ENCODE measurements at places on chromosomes 16 and 17.
A peak's percentile ranks its signal among the peaks of the same experiment; 100 is the strongest.

DNA sequence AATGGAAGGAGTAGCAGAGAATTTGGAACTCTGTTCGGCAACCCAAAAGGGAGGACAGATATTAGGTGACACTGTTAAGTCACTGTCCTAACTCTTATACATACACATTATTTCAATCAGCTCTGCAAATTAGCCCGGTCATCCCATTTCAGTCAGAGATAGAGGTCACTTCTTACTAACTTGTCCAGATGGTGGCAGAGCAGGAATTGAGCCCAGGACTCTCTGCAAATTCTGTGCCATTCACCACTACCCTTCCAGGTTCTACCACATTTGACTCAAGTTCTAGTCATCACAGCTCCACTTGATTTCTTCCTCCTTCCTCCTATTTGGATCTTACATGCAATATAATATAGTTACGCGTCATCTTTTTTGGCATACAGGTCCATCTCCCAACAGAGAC is 35.9 kb upstream of the NUDT7 start:
- H3K4me1 ChIP-seq: no peaks in the 10 kb centered on the region
- H3K4me3 ChIP-seq: no peak overlapping the region
- H3K27ac ChIP-seq: no peak overlapping the region
- peaks cover 6% of the 10 kb centered on the region for H3K27me3 ChIP-seq
- no peak for DNase-seq

- no peak for DNase-seq
- H3K4me3 ChIP-seq: no peak overlapping the region
- no peaks in the 10 kb centered on the region for H3K36me3 ChIP-seq
- H3K4me1 ChIP-seq: no peaks in the 10 kb centered on the region
Observed at GRCh38 chr16:7161891-7162290, 170.8 kb upstream of the RBFOX1 start.

- H3K4me1 ChIP-seq: peaks cover 10% of the 10 kb centered on the region
- H3K36me3 ChIP-seq: peaks cover 1% of the 10 kb centered on the region
- no peak overlapping the region for H3K4me3 ChIP-seq
- H3K27me3 ChIP-seq: no peaks in the 10 kb centered on the region
Observed at GRCh38 chr16:3454631-3455147, 11.2 kb downstream of the NAA60 start.

DNA sequence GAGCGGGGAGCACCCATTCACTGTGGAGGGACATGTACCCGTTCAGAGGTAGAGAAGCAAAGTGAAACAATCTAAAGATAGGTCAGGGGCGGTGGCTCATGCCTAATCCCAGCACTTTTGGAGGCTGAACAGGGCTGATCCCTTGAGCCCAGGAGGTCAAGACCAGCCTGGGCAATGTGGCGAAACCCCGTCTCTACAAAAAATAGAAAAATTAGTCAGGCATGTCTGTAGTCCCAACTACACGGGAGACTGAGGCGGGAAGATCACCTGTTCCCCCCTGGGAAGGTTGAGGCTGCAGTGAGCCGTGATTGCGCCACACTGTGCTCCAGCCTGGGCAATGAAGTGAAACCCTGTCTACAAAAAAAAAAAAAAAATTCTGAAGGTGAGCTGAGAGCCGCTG is 21.7 kb downstream of the MYL4 start:
- DNase-seq: no peak
- H3K36me3 ChIP-seq: no peaks in the 10 kb centered on the region
- no peak overlapping the region for H3K27ac ChIP-seq
- no peak overlapping the region for H3K4me3 ChIP-seq

GRCh38 chr17:7651665-7652387 is 1.1 kb downstream of the ATP1B2 start:
- no peak for DNase-seq
- no peak overlapping the region for H3K27ac ChIP-seq
- H3K4me3 ChIP-seq: peak overlapping the region; percentile 72
- peaks cover 64% of the 10 kb centered on the region for H3K27me3 ChIP-seq
- no peaks in the 10 kb centered on the region for H3K36me3 ChIP-seq

DNA sequence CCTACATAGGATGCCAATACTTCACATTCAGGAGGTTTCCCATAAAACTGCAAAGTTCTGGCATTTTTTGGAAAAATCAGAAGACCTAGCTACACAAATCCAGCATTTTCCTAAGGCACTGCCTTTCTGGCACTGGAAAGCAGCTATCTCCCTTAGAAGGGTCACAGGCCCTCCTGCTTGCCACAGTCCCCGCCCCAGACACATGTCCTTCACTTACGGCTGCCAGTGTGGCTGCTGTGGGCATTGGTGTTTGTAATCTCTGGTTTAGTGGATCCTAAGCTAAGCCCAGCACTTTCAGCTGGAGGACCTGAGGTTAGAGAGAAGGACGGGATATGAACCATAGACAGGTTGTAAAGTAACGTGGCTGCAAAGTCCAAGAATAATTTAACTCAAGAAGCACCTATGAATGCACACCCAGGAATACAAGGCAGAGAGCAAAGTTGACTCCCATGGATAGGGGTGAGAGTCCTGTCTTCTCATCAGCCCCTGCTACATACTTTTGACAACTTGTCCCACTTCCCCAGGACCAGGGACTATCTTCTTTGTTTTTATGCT is 100.0 kb downstream of the XYLT1 start:
- H3K36me3 ChIP-seq: no peaks in the 10 kb centered on the region
- peaks cover 14% of the 10 kb centered on the region for H3K4me1 ChIP-seq
- no peak for DNase-seq
- H3K4me3 ChIP-seq: no peak overlapping the region
- no peak overlapping the region for H3K27ac ChIP-seq

DNA sequence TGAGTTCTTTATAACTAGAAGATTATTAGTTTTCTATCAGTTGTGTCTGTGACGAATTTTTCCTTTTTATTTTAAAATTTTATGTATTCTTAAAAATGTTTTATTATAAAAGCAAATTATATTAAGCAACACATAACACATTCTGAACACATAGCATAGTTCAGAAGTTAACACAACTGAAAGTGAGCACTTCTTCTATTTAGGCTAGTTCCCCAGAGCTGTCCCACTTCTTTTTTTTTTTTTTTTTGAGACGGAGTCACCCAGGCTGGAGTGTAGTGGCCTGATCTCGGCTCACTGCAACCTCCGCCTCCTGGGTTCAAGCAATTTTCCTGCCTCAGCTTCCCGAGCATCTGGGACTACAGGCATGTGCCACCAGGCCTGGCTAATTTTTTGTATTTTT is 37.7 kb upstream of the ALDH3A2 start:
- no peak overlapping the region for H3K27ac ChIP-seq
- peaks cover 3% of the 10 kb centered on the region for H3K4me1 ChIP-seq
- DNase-seq: no peak
- H3K4me3 ChIP-seq: no peak overlapping the region
- H3K27me3 ChIP-seq: no peaks in the 10 kb centered on the region
- H3K36me3 ChIP-seq: no peaks in the 10 kb centered on the region

DNA sequence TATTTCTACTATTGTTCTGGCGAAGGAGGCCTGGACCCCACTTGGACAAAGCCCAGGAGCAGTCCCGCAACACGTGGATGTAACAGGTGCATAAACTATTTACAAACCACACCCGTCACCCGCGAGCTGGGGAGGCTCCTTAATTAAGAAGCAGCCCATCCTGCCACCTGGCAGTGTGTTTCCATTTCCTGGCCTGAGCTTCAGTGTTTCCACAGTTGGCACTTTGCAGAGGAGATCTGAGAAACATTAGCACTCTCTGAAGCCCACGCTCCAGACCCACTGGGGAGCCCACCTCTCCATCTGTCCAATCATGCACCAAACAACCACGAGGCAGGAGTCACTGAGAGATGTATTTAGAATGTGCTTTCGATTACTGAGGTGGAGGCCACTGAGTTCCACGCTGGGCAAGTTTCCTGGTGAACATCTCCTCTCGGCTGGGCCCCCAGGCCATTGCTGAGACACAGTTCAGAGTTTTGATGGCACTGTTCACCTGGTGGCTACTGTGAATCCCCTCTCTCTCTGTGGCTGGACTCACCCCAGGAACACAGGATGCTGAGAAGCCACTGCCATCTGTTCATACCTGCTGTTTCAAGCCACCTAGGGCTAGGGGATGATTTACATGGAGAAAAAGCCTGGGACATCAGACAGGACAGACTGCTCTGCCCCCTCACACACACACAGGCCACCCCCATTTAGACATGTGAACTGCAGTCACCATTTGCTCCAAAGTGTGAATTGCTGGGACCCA is 129.1 kb downstream of the AIPL1 start:
- H3K27me3 ChIP-seq: peaks cover 28% of the 10 kb centered on the region
- H3K4me3 ChIP-seq: no peak overlapping the region
- no peak for DNase-seq
- no peaks in the 10 kb centered on the region for H3K4me1 ChIP-seq

GRCh38 chr17:78365561-78366108 is 5.8 kb upstream of the SOCS3 start:
- peak overlapping the region; percentile 97 for H3K27ac ChIP-seq
- no peaks in the 10 kb centered on the region for H3K36me3 ChIP-seq
- DNase-seq: no peak
- peaks cover 28% of the 10 kb centered on the region for H3K4me1 ChIP-seq

DNA sequence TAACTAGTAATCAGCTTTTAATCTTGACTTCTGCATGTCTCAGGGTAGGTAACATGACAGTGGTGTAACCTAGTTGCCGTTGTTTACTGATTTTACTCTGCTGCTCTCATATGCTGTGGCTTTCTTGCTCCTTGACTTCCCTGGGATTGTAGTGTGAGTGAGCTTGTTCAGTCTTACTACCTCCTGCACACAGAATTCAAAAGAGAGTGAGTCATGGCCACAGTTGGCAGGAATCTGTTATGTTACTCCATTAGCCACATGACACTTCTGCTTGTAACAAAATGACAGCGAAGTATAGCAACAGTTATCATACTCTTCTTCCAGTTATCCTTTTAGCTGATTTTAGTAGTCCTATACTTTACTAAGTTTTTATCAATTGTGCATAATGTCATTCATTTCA is 18.8 kb downstream of the TNRC6A start:
- peaks cover 14% of the 10 kb centered on the region for H3K4me1 ChIP-seq
- no peak for DNase-seq
- no peaks in the 10 kb centered on the region for H3K27me3 ChIP-seq
- H3K36me3 ChIP-seq: peaks cover 5% of the 10 kb centered on the region
- no peak overlapping the region for H3K27ac ChIP-seq

DNA sequence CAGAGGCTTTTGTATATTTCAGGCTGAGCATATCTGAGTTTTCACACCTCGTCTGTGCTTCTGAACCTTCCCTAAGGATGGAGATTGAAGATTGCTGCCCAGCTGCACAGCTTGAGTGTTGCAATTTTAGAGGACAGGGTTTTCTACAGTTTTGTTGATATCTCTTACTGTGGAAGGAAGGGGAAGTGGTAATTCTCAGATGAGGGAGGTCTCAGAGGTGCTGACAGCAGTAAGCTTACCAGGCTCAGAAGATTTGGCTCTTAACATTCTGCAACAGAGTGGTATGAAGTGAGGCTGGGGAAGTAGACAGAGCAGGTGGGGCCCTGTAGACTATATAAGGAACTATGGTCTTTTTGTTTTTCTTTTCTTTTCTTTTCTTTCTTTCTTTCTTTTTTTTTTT is 45.8 kb upstream of the ARHGAP17 start:
- no peak overlapping the region for H3K27ac ChIP-seq
- no peak for DNase-seq
- no peaks in the 10 kb centered on the region for H3K27me3 ChIP-seq
- H3K4me3 ChIP-seq: no peak overlapping the region
- no peaks in the 10 kb centered on the region for H3K4me1 ChIP-seq
- no peaks in the 10 kb centered on the region for H3K36me3 ChIP-seq

- DNase-seq: no peak
- no peak overlapping the region for H3K27ac ChIP-seq
- peaks cover 2% of the 10 kb centered on the region for H3K36me3 ChIP-seq
- peaks cover 12% of the 10 kb centered on the region for H3K4me1 ChIP-seq
Observed at GRCh38 chr17:81084680-81085419, 49.9 kb downstream of the BAIAP2 start.

- H3K27ac ChIP-seq: no peak overlapping the region
- H3K27me3 ChIP-seq: peaks cover 16% of the 10 kb centered on the region
- no peaks in the 10 kb centered on the region for H3K36me3 ChIP-seq
- DNase-seq: no peak
- H3K4me3 ChIP-seq: no peak overlapping the region
Observed at GRCh38 chr16:85312642-85313525, 200.6 kb upstream of the CIBAR2 start.

GRCh38 chr16:86663685-86664521 is 85.6 kb downstream of the FOXL1 start:
- DNase-seq: no peak
- H3K36me3 ChIP-seq: no peaks in the 10 kb centered on the region
- H3K27me3 ChIP-seq: peaks cover 46% of the 10 kb centered on the region
- H3K27ac ChIP-seq: no peak overlapping the region
- H3K4me3 ChIP-seq: no peak overlapping the region

- H3K27me3 ChIP-seq: peaks cover 22% of the 10 kb centered on the region
- H3K36me3 ChIP-seq: no peaks in the 10 kb centered on the region
- peak overlapping the region; percentile 23 for H3K27ac ChIP-seq
- peaks cover 18% of the 10 kb centered on the region for H3K4me1 ChIP-seq
Observed at GRCh38 chr17:42428141-42428944, 5.3 kb upstream of the CAVIN1 start.

- no peak overlapping the region for H3K4me3 ChIP-seq
- peaks cover 5% of the 10 kb centered on the region for H3K36me3 ChIP-seq
- no peak overlapping the region for H3K27ac ChIP-seq
- peaks cover 22% of the 10 kb centered on the region for H3K27me3 ChIP-seq
Observed at GRCh38 chr16:57525761-57526160, 10.6 kb downstream of the CCDC102A start.

GRCh38 chr17:44722254-44722653 is 13.8 kb downstream of the DBF4B start:
- H3K4me1 ChIP-seq: no peaks in the 10 kb centered on the region
- no peak overlapping the region for H3K4me3 ChIP-seq
- H3K27me3 ChIP-seq: no peaks in the 10 kb centered on the region
- peaks cover 11% of the 10 kb centered on the region for H3K36me3 ChIP-seq
- DNase-seq: no peak

DNA sequence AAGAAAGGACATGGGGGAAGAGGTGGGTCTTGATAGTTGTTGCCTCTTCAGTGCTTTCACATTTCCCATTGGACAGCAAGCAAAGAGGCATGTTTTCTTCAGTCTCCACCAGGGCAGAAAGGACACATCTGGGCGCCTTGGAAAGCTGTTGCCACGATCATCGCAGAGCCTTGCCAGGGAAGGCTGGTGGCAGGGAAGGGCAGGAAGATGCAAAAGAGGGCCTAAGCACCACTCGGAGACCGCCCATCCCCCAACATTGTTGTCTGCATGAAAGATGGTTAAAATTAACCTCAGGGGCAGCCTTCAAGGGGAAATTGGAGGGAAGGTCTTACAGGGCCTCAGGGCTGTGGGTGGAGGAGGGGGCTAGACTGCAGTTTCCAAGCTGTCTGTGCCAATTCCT is 114.2 kb downstream of the SOX9 start:
- peaks cover 11% of the 10 kb centered on the region for H3K4me1 ChIP-seq
- no peak for DNase-seq
- peaks cover 21% of the 10 kb centered on the region for H3K27me3 ChIP-seq

DNA sequence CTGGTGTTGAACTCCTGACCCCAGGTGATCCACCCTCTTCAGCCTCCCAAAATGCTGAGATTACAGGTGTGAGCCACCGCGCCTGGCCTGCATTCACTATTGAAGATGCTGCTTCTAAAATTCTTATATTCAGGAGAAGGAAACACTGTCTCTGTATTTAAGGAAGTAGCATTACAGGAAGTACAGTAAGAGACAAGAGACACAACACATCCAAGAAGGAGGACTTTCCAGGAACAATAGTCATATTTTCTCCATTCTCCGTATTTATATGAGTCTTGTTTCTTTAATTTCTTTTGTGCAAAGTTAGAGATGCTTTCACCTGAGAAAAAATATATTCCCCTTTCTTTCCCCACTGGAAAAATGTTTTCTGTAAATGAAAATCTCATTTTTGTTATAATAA is 18.3 kb upstream of the ABCA3 start:
- H3K36me3 ChIP-seq: no peaks in the 10 kb centered on the region
- peaks cover 22% of the 10 kb centered on the region for H3K27me3 ChIP-seq
- no peak overlapping the region for H3K27ac ChIP-seq
- no peaks in the 10 kb centered on the region for H3K4me1 ChIP-seq
- DNase-seq: no peak
